ENCODE measurements at places on chromosomes 16 and 17. TPM values are rescaled to one million over a fixed set of nuclear protein-coding genes. Genes with fewer than 3 reads are reported as not detected.

GRCh38 chr17:40980596-40980995 lies 3.5 kb downstream of the KRT40 start:
- no peak overlapping the region for H3K4me3 ChIP-seq
- H3K36me3 ChIP-seq = no peaks in the 10 kb centered on the region
- no peaks in the 10 kb centered on the region for H3K27me3 ChIP-seq
- H3K27ac ChIP-seq = peak overlapping the region; percentile 71
- H3K4me1 ChIP-seq = peaks cover 9% of the 10 kb centered on the region

The CACNA1G gene
- 2.2 TPM for total RNA-seq

GRCh38 chr17:37682007-37682406 lies 38.8 kb upstream of the DDX52 start:
- H3K4me1 ChIP-seq = peaks cover 4% of the 10 kb centered on the region
- H3K27me3 ChIP-seq = no peaks in the 10 kb centered on the region
- H3K36me3 ChIP-seq = no peaks in the 10 kb centered on the region
- DNase-seq = no peak
- no peak overlapping the region for H3K27ac ChIP-seq

- no peak overlapping the region for H3K4me3 ChIP-seq
- peaks cover 3% of the 10 kb centered on the region for H3K27me3 ChIP-seq
- peaks cover 5% of the 10 kb centered on the region for H3K36me3 ChIP-seq
Measured at GRCh38 chr16:57235128-57236021, 9.7 kb upstream of the ARL2BP start.

GRCh38 chr17:48722201-48722907 lies at the start of gene PRAC1:
Gene PRAC1, minus strand, starts transcription at chr17:48722518. Its CDS starts 126 bp downstream, at chr17:48722392.
- no peak for DNase-seq
- peaks cover 54% of the 10 kb centered on the region for H3K27me3 ChIP-seq
- H3K4me1 ChIP-seq = peaks cover 3% of the 10 kb centered on the region
- no peak within 1 kb of the TSS for H3K4me3 ChIP-seq
- H3K27ac ChIP-seq = no peak within 1 kb of the TSS

DNA sequence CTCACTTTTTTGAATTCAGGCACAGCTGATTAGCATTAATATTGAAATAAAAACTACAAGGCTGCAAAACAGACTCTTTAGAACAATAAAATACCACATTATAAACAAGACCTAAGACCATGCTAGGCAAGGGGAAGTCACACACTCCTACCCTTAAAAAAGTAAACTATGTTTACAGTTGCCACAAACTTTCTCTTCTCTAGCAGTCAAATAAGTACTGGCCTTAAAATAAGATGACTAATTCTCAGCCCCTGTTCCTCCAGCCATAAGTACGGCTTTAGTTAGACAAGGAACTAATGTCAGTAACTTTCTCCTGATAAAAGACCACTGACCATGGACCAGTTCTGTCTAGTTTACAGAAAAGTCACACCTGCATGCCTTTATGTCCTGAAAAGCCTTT lies 19.5 kb upstream of the CPHXL start:
- no peaks in the 10 kb centered on the region for H3K4me1 ChIP-seq
- no peak overlapping the region for H3K4me3 ChIP-seq
- no peak for DNase-seq
- no peak overlapping the region for H3K27ac ChIP-seq
- H3K36me3 ChIP-seq = peaks cover 15% of the 10 kb centered on the region

DNA sequence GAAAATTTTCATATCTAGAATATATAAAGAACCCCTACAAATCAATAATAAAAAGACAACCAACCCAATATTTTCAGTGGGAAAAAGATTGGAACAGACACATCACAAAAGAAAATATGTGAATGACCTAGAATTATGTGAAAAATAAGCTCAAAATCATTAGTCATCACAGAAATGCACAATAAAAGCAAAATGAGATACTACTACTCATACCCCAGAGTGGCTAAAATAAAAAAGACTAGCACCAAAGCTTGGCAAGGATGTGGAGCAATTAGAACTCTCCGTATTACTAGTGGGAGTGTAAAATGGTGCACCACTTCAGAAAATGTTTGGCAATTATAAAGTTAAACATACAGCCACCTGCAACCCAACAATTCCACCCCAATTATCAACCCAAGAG lies 48.0 kb upstream of the CDH5 start:
- H3K27me3 ChIP-seq = peaks cover 2% of the 10 kb centered on the region
- no peaks in the 10 kb centered on the region for H3K4me1 ChIP-seq
- no peak overlapping the region for H3K4me3 ChIP-seq
- DNase-seq = no peak
- no peaks in the 10 kb centered on the region for H3K36me3 ChIP-seq
- H3K27ac ChIP-seq = no peak overlapping the region

GRCh38 chr17:4969047-4969550 lies 1.5 kb upstream of the SPAG7 start:
- no peak for DNase-seq
- peaks cover 22% of the 10 kb centered on the region for H3K4me1 ChIP-seq
- H3K27ac ChIP-seq = no peak overlapping the region
- H3K4me3 ChIP-seq = no peak overlapping the region
- H3K36me3 ChIP-seq = no peaks in the 10 kb centered on the region

Data from glutamatergic neuron (in vitro differentiated cells).